Stimulated activated CD4-positive, alpha-beta T cell treated with anti-CD3 and anti-CD28 coated beads, Interleukin-2, amount 100 ng/mL, for 48 hours (primary cell): ENCODE measurements at places on chromosomes 12 and 14.

GRCh38 chr12:83573671-83574070 is 887.0 kb downstream of the TMTC2 start:
- DNase-seq: no peak

DNA sequence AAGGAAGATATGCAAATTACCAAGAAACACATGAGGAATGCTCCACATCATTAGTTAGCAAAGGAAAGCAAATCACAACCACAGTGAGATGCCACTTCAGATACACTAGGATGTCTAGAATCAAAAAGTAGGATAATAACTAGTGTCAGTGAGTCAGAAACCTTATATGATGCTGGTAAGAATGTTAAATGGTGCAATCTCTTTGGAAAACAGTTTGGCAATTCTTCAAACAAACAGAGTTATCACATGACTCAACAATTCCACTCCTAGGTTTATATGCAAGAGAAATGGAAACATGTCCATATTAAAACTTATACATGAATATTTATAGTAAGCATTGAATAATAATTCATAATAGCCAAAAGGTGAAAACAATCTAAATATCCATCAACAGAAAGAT is 220.9 kb downstream of the FOXG1 start:
- no peak for DNase-seq

- no peak for DNase-seq
Measured at GRCh38 chr12:108832730-108833354, 24.5 kb downstream of the SSH1 start.

DNA sequence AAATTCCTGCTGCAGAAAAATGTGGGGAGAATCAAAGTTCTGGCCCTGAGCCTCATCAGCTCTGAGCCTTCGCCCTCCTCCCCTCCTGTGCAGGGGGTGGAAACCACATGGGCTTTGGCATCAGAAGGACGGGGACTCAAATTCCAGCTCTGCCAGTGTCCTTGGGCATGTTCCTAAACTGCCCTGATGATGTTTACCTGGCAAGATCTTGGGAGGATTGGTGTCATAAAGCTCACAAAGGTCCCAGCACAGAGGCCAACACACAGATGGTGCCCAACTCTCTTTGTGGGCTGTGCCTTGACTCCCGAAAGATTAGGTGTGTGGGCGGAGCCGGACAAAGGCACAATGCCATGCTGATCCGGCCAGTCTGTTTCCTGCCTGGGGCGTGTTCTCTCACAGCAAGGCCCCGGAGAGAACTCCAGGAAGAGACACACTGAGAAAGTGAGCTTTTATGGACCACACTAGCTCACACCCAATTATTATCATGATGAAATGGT is 20.5 kb upstream of the CLMN start:
- no peak for DNase-seq

GRCh38 chr14:89936654-89937185 is 17.8 kb downstream of the EFCAB11 start:
- DNase-seq: no peak

GRCh38 chr12:88876857-88877256 is 296.6 kb upstream of the KITLG start:
- no peak for DNase-seq

GRCh38 chr12:23555825-23556207 is 393.7 kb downstream of the SOX5 start:
- no peak for DNase-seq

DNA sequence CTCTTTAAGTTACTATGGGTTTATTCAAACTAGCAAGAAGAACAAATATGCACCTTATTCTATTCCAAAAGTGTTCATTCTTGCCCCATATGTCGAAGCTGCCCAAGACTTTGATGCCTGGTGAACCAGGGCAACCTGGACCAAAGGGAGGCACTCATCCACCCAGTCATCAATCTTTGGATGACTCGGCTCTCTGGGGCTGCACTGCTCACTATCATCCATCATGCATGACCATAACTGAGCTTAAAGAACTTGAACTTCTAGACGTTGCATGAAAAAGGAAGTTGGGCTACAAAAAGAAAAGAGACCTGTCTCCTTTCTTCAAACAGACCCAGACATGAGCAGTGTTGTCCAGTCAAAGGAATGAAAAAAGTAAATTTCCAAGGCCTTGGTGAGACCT is 1.2 kb downstream of the KRT4 start:
- DNase-seq: no peak

DNA sequence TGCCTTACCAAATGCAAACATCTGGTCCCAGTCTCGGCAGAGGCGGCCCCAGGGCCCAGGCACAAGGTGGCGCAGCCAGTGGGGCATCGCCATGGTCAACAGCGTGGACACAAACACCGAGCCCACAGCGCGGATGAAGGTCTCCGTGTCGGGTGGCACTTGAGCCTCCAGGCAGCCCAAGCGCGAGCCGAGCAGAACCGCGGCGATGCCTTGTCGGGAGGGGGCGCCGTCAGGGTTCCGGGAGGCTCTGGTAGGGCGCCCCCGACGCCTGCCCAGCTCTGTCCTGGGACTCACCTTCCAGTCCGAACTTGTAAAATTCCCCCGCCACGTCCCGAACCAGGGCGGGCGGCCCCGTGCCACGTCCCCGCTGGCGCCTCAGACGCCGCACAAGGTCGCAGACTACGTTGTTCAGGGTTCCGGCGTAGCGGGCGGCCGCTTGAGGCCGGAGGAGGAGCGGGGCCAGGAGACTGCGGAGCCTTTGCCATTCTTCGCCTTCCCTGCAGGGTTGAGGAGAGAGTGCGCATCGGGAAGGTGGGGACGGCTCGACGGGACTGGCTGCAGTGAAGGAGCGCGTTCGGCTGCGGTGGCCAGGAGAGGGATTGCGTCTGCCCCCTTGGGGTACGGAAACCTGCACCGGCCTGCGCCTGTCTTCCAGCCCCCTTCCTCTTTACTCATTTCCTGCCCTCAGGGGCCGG is 1.7 kb downstream of the CYP27B1 start:
- peak; percentile 53 for DNase-seq

DNA sequence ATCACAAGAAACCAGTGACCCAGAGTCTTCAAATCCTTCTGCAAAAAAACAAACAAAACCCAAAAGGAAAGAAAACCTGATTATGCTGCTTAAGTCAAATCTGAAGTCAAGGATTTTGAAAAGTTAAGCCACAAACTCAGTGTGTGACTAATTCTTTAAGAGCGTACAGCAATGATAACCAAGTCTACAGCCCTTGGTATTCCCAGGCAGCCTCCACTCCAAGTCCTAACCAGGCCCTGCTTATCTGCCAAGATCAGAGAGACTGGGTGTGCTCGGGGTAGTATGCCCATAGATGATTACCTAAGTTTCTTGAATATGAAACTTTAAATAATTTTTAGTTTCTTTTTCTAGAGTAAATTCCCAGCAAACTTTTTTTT is 13.1 kb downstream of the PGAM5 start:
- DNase-seq: no peak
